ENCODE measurements at places on chromosomes 5 and 9.

DNA sequence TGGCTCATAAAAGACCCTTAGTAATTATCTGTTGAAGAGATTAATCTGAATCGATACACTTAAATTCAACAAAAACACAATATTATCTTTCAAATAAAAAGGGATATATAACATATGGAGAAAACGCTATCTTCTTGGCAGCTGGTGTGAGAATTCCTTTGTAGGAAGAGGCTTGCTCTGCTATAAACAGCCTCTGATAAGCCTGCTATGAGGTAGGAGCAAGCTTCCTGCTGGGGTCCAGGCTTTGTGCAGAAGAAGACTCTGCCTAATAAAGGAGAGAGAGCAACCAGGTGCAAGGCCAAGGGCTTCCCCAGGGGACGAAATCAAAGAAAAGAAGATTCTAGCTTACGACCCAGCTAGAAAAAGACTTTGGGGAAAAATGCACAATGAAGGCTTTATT is 43.3 kb upstream of the SSBP2 start:
- no peak for DNase-seq

GRCh38 chr5:116013936-116014335 is 18.3 kb upstream of the ARL14EPL start:
- DNase-seq, result no peak

- DNase-seq, result no peak
Observed at GRCh38 chr5:16857635-16858034, 78.5 kb downstream of the MYO10 start.

GRCh38 chr5:150227036-150227435 is 37.2 kb downstream of the SLC6A7 start:
- no peak for DNase-seq

- no peak for DNase-seq
Observed at GRCh38 chr9:136059321-136059791, 35.7 kb downstream of the NACC2 start.

GRCh38 chr9:120603591-120603990 is 23.6 kb upstream of the CDK5RAP2 start:
- DNase-seq, result no peak

GRCh38 chr9:114972510-114973136 is 42.2 kb upstream of the TNFSF8 start:
- no peak for DNase-seq

GRCh38 chr5:133618141-133618540 is 5.8 kb upstream of the FSTL4 start:
- DNase-seq, result no peak

- DNase-seq, result no peak
Observed at GRCh38 chr5:154755361-154756008, at the start of gene LARP1. TSS of gene LARP1 (plus strand) at chr5:154755377. CDS start at chr5:154755758, 381 bp downstream.

GRCh38 chr9:34995670-34996060 is 6.1 kb downstream of the DNAJB5 start:
- peak; percentile 36 for DNase-seq

GRCh38 chr9:70589571-70590314 is 175.3 kb upstream of the KLF9 start:
- DNase-seq, result peak; percentile 89

- DNase-seq, result peak; percentile 76
Observed at GRCh38 chr9:84397151-84397728, 56.7 kb upstream of the SLC28A3 start.

GRCh38 chr5:164353155-164353554 is 847.7 kb downstream of the MAT2B start:
- peak; percentile 94 for DNase-seq

DNA sequence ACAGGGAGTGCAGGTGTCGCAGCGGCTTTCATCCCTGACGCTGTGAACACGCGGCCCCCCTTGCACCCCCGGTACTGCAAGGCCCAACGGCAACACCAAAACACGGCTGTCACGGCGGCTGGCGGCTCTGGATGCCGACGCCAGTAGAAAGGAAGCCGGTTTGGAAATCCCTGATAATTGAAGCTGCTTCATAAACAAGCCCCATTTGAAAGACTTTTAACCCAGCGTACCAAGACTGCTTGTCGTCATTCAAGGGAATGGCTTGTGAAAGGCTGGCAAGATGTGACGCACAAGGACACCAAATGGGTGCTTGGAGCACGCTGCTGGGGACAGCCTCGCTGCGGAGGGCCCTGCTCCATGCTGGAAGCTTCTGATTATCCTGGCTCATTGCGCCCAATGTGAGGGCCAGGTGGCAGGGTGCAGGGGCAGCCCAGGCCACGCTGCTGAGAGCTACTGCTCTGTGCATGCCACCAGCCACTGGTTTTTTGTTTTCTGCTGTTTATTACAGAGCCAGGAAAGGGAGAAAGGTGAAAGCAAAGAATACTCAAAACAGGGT is 63.1 kb downstream of the GTF3C4 start:
- no peak for DNase-seq

- DNase-seq, result no peak
Observed at GRCh38 chr5:13188371-13188770, 756.1 kb downstream of the DNAH5 start.

DNA sequence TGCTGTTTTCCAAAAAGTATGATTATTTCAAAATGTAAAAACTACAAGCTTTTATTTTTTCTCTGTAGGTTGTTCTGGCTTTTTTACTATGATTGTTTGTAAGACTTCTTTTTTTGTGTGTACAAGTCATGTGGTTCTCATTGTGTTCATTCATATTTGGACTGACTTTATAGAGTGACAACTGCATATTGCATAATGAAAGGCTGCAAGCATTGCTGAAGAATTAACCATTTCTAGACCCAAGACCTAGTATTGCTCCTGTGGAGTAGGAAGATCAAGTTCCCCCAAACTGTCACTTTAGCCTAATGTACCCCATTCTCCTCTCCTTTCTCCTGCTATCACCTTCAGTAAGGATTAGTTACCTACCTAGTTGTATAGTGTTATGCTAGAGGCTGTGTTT is 10.0 kb downstream of the MAP1B start:
- no peak for DNase-seq

DNA sequence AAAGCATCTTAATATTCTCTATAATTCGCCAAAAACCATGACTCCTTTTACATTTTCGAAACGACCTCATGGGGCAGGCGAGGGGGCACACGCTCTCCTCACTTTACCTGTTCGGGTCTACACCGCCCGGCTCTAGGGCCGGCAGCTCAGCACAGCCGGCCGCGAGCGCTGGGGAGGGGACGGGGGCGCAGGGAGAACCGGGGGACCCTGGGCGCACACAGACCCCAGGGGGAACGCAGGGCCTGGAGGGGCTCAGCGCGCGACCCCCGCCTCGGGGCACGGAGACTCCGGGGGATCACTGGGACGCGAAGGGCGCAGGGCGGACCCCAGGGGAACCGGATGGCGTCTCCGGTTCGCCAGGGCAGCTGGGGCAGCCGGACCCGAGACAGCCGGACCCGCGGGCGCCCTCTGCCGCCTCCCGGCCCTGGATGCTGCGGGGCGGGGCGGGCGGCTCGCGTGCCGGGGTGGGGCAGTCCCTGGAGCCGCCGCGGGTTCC is at the start of gene AHRR:
Gene AHRR, plus strand, starts transcription at position 485 of the 496 bp plus-strand sequence. CDS start 22,189 bp downstream, outside the sequence.
- peak; percentile 26 for DNase-seq

GRCh38 chr9:37729499-37729898 is 24.1 kb upstream of the TRMT10B start:
- DNase-seq, result no peak

DNA sequence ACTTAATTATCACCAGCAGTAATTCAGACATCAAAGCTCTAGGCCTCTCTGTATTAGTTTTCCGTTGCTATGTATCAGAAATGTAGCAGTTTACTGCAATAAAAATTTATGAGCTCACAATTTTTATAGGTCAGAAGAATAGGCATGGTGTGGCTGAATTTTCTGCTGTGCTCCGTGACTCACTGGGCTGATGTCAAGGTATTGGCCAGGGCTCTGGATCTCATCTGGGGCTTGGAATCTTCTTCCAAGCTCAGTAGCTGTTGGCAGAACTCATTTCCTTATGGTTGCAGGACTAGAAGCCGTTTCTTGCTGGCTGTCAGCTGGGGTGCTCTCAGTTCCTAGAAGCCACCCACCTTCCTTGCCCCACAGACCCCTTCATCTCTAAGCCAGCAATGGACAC is 66.3 kb downstream of the PSAT1 start:
- peak; percentile 16 for DNase-seq

- peak; percentile 67 for DNase-seq
Observed at GRCh38 chr9:78592811-78593210, 295.9 kb downstream of the PSAT1 start.

- no peak for DNase-seq
Observed at GRCh38 chr9:132877458-132877823, 643 bp downstream of the AK8 start.

GRCh38 chr9:31412081-31412480 is 972.4 kb upstream of the ACO1 start:
- no peak for DNase-seq

DNA sequence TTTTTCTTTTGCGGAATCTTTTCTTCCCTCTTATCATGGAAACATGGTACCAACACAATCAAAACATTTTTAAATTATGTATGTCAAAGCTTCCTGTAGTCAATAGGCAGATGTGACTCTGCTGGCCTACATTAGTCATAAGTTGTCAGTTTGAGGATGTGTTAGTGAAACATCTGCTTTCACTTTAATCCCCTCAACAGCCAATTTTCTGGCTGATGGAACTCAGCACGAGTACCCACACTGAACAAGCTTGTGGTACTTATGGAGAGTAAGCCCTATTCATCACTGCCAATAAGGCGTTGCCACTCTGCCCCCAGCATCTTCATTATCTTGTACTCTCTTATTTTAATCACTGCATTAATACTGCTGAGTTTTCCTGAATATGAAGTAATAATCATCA is 1034.4 kb downstream of the CDH9 start:
- no peak for DNase-seq

DNA sequence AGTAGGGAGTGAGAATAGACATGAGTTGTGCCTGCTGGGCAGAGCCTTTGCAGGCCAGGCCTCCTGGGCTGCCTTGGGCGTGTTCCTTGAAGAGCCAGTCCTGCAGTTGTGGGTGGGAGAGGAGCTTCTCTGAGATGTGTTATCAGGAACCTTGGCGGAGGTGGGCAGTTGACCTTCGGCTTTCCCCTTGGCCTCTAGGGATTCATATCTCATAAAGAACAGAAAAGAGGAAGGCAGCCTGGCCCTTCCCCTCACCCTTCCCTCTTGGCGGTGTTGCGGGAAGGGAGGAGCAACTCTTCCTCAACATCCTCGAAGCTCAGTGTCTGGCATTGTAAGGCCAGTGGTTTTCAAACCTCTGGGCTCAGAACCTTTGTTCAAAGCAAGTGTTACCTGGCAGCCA is 59.2 kb downstream of the DAPK1 start:
- DNase-seq, result no peak

- DNase-seq, result peak; percentile 33
Observed at GRCh38 chr5:10406651-10407050, 35.0 kb upstream of the ROPN1L start.

- no peak for DNase-seq
Observed at GRCh38 chr9:69115621-69116020, 58.5 kb upstream of the TJP2 start.

DNA sequence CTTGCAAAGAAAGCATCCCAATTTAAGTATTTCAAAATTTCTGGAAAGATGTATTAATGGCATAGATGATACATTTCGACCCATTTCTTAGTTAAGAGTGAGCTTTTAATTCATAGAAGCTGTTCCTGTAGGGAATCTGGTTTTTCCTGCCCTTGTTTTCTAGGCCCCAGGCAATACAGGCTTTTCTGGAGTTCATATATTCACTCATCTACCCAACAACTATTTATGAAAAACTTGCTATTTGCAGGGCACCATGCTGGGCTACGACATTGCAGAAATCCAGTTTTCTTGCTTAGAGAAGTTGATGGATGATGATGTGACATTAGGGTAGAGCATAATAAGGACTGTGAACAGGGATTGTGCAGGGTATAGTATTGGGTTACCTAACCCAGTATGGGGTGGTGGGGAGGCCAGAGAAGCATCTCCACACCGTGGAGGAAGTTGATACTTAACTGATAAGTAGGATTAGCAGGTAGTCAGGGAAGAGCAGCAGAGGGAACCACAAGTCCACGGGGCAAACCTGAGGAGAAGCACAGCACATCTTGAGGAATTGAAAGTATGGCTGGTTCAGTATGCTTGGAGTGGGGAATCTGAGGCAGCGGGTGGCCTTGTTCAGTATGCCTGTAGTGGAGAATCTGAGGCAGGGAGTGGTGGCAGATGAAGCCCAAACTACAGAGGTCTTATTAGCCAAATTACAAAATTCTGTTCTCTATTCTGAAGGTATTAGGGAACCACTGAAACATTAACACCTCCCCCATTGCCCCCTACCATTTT is 247.5 kb downstream of the ARRDC3 start:
- no peak for DNase-seq

GRCh38 chr5:34021334-34021733 is 13.5 kb upstream of the AMACR start:
- no peak for DNase-seq

GRCh38 chr5:173581408-173582215 is 34.8 kb downstream of the BOD1 start:
- peak; percentile 41 for DNase-seq

GRCh38 chr5:171599957-171600612 is 180.6 kb downstream of the FGF18 start:
- no peak for DNase-seq

DNA sequence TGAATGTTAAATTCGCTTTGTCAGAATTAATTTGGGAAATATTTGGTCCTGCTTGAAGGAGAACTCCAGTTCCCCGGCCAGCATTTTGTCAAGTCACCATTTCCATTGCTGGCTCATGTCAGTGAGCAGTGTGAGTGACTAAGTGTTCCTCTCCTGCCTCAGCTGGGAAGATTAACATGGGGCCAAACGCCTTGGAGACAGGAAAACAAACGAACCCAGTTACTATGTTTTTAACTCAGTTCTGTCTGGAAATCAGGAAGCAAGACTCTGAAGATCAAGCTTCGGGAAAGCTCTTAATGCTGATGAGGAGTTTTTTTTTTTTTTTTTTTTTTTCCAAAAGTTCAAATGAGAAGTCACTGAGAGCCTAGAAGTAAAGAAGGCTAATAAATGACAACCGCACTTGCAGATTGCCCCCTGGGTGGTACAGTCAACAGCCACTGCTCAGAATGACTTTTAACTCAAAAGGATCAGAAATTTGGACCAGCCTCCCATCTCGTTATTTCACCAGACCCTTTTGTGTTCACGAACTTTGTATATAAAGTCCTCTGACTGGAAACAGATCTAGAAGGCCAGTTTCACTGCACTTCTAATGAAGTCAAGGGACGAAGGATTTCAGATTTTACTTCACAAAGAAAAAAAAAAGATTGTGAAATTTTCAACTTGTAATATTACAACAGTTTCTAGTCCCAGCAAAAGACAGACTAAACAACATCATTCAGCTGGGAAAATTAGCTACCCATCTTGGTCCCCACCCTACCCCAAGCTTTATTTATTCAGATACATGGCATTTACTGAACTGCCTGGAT is 121.3 kb downstream of the LHFPL2 start:
- peak; percentile 95 for DNase-seq

DNA sequence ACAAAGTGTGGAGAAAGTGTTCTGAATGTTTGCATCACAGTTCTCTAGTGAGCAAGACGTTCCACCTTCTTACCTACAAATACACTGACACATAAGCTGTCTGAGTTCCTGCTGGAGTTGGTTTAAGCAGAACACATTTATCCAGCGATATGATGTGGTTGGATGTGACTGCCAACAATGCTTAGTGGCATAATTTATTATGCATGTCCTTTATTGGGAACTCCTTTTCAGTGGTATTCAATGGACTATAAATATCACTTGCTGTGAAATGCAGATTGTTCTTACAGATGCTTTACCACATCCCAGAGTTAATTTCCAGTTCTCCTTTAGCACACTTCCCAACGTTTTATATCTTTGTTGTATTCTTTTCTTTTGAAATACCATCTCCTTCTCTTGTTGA is 222.2 kb downstream of the LURAP1L start:
- no peak for DNase-seq

- no peak for DNase-seq
Observed at GRCh38 chr9:76737154-76737902, 26.9 kb upstream of the PCA3 start.

- peak; percentile 84 for DNase-seq
Observed at GRCh38 chr9:121398374-121398773, 28.3 kb upstream of the STOM start.

Measured in amniotic epithelial cell (primary cell).